ENCODE measurements at places on chromosomes 13 and 19.
A peak's percentile ranks its signal among the peaks of the same experiment; 100 is the strongest.

DNA sequence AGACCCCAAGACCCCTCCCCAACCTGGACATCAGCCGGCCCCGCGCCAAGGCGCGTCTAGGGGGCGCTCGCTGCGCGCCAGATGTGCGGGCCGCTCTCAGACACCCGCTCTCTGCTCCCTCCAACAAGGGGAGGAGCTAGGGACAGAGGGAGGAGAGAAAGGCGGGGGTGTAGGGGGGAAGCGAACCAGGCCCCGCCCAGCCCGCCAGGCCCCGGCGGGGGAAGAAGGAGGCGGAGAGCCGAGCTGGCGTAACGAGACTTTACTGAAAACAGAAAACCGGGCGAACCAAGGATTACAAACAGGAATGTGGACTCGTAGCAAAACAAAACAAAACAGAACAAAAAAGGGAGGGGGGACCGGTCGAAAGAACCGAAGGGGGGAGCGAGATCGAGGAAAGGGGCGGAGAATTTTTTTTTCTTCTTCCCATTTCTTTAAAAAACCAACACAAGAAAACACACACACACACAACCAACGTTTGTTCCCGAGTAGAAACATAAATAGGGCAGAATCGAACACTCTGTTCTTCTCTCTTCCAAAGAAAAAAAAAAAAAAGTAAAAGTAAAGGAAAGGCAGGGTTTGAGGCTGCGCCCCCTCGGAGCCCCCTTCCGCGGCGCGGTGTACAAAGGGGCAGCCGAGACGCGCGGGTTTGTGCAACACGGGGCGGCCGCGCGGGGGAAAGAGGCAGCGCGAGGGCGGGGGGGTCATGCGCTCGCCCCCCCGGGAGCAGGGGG, 1.7 kb downstream of the JUND start:
- peak; percentile 98 for DNase-seq

GRCh38 chr13:107585469-107586180, 629.7 kb downstream of the LIG4 start:
- DNase-seq: no peak

DNA sequence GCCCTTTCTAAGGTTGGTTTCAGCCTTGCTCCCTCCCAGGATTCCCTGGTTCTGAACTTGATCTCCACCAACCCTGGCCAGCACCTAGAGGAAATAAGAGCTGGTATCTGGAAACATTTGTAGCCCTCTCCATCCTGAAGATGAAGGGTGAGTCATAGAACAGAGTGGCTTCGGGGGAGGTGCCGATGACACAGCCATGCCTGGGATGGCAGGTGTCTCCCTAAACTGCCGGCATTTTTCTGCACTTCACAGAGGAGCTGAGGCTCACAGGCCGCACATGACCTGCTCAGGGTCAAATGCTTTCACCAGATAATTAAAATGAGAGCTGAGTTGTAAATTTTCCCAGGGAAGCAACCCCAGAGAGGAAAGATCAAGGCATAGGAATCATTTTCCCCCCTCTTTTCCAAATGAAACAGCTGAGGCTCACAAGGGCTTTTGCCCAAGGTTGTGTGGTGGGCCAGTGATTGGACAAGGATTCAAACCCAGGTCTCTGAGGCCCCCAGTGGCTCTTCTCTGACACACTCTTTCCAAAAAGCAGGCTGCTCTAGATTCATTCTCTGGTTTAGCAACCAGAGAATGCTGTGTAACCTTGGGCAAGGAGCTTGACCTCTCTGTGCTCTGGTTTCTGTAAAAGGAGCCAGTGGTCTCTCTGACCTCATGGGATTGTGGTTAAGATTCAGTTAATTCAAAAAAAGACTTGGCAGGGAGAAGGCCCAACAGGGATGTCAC, 1.2 kb upstream of the SLC25A42 start:
- no peak for DNase-seq

DNA sequence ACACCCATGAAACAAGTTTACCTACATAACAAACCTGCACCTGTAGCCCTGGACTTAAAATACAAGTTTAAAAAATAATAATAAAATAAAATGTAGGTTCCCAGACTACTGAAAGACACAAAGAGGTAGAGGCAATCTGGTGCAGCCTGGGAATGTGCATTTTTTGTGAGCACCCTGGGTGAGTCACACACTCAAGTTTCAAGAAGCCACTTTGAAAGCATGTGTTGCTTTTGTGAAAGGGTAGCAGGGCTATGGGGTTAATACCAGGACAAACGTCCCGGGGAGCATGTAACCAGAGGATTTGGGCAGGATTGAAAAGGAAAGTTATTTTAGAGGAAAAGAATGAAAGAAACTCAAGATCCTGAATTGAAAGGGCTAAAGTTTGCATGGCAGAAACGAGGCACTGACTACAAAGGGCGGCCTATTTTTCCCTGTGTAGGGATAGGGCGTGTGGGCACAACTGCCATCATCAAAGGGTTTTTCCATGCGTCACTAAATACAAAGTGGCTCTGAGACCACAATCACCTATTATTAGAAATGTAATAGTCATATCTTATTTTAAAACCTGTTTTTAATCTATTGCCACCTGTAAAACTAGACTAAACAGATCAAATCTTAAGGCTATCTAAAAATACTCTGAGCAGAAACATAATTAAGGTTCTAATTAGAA, 314.9 kb downstream of the COG6 start:
- DNase-seq: no peak

- no peak for DNase-seq
These were observed 290.0 kb downstream of the KCTD12 start for GRCh38 chr13:76596216-76596615.

- no peak for DNase-seq
These were observed 635.6 kb upstream of the SLITRK5 start for GRCh38 chr13:87035526-87035925.
